Right ventricle myocardium superior (tissue), 1 donor: ENCODE measurements at places on chromosomes 5 and 9. TPM values are rescaled to one million over a fixed set of nuclear protein-coding genes. Genes with fewer than 3 reads are reported as not detected.
A peak's percentile ranks its signal among the peaks of the same experiment; 100 is the strongest.

GRCh38 chr5:454936-455335 lies 12.0 kb downstream of the EXOC3 start:
- peak; percentile 17 for DNase-seq

GRCh38 chr9:114271556-114272510 lies 51.1 kb upstream of the ORM1 start:
- DNase-seq: peak; percentile 57

- no peak for DNase-seq
These were observed 31.7 kb downstream of the HSD17B3 start for GRCh38 chr9:96270236-96270744.

DNA sequence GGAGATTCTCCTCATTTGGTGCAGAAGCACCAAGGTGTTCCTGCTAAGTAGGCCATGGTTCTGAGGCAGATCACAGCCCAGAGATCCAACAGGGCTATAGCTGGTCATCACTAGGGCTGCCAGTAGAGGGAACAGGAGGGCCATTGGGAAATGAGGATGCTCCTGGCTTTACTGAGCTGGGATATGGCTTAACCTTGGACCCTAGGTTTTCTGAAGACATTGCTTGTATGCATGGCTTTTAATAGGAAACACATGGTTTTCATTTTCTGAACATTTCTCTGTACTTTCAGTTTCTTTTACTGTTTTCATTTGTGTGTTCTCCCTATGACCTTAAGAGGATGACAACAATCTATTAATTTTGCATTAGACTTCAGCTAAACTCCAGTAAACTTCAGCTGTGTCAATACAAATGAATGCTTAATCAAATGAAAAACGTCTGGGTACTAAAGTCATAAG lies at the start of gene IFNW1:
IFNW1 (minus strand) TSS at position 406 of the 456 bp plus-strand sequence; CDS start at position 144, 262 bp downstream.
- DNase-seq: no peak

SURF6 gene
- 11.1 TPM for total RNA-seq

CCDC152 gene
- 0.56 TPM for total RNA-seq

ZNF608 gene
- total RNA-seq: 8.6 TPM
